CD4-positive, alpha-beta T cell treated with Interleukin-15 for 4 hours (primary cell): ENCODE measurements at places on chromosomes 5 and 9.

- no peak for DNase-seq
These were observed 28.9 kb downstream of the RXRA start for GRCh38 chr9:134355158-134355557.

DNA sequence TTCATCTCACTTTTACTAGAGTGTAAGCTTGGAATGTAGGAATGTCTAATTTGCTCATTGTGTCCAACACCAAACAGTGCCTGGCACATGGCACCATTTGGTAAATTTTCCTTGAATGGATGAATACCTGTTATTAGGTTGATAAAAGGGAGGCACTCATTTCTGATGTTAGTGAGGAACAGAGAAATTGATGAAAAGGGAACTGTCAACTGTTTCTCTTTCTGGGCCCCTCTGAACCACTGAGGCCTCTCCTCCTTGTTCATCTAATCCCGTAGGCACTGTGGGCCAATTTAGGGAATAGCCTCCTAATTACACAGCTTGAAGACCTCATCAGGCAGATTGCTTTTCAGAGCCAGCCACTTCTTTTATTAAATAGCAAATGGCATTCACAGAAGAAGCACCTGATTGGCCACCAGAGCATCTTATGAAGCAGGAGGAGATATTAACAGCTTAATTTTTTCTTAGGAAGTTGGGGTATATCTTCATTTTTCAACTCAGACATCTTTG is 22.6 kb downstream of the MRRF start:
- no peak for DNase-seq

- no peak for DNase-seq
These were observed 190.6 kb upstream of the C9orf72 start for GRCh38 chr9:27763831-27764230.

DNA sequence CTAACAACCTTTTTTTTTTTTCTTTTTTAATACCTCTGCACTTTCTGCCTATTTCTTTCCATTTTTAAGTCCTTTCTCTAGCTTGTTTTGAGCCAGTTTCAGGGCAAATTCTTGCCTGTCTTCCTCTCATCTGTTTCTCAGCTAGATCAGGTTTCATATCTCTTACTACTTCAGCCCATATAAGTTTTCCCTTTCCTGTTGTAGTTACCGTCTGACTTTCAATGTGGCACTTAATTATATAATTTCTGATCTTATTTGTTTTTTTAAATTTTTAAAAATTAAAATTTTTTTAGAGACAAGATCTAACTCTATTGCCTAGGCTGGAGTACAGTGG is 104.7 kb upstream of the ELL2 start:
- no peak for DNase-seq

- DNase-seq: no peak
These were observed 177.6 kb downstream of the DEPDC1B start for GRCh38 chr5:60522292-60522905.

- DNase-seq: no peak
These were observed 87.6 kb downstream of the ANKRD55 start for GRCh38 chr5:56145511-56145910.

- no peak for DNase-seq
These were observed 510.9 kb downstream of the ZNF608 start for GRCh38 chr5:124235576-124235975.

GRCh38 chr5:6902597-6902996 is 189.4 kb downstream of the TENT4A start:
- DNase-seq: no peak

DNA sequence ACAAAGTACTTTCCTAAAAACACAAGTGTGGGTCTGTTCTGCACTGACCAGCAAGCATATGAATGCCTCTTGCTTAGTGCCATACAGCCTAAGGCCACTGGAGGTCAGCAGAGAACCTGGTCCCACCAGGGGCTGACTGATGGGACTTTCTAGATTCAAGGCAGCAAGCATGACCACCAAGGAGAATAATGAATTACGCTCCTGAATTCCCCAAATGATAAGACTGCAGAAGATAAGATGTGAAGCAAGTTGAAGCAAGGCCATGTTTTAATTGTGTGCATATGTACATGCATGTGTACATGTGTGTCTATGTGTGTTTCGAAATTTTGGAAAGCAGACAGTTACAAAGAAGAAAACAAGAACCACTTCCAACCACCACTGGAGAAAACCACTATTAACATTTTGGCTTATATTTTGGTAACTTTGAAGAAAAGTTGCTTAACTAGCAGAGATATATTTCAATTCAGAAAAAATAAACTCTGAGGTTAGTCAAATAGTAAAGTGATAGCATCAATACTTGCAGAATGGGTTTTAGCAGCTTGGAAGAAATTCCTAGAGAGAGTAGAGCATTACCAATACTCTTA is 70.5 kb downstream of the ERP44 start:
- DNase-seq: peak; percentile 76

- peak; percentile 7 for DNase-seq
These were observed 729 bp upstream of the TMEM38B start for GRCh38 chr9:105693435-105694189.

DNA sequence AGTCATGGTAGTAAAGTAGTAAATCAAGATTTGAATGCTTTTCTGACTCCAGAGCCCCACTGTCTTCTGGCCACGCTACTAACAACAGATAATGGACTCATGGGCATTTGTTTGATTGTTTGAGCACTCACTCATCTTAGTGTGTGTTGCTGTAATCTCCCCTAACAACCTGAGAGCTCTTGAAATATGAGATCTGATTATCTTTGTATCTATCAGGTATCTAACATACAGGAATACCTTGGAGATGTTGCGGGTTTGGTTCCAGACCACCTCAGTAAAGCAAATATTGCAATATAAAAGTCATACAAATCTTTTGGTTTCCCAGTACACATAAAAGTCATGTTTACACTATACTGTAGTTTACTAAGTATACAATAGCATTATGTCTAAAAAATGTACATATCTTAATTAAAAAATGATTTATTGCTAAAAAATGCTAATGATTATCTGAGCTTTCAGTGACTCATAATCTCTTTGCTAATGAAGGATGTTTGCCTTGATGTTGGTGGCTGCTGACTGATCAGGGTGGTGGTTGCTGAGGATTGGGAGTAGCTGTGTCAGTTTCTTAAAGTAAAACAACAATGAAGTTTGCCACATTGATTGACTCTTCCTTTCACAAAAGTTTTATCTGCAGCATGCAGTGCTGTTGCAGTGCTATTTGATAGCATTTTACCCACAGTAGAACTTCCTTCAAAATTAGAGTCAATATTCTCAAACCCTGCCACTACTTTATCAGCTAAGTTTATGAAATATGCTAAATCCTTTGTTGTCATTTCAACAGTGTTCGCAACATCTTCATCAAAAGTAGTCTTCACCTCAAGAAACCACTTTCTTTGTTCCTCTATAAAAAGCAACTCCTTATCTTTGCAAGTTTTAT is 92.2 kb downstream of the ZNF462 start:
- DNase-seq: no peak

GRCh38 chr5:141172381-141173204 is at the start of gene PCDHB7:
Gene PCDHB7 (plus strand): TSS chr5:141172644. CDS start chr5:141172836, 192 bp downstream.
- DNase-seq: peak; percentile 15

GRCh38 chr5:150323092-150323491 is 20.4 kb upstream of the ARSI start:
- no peak for DNase-seq

DNA sequence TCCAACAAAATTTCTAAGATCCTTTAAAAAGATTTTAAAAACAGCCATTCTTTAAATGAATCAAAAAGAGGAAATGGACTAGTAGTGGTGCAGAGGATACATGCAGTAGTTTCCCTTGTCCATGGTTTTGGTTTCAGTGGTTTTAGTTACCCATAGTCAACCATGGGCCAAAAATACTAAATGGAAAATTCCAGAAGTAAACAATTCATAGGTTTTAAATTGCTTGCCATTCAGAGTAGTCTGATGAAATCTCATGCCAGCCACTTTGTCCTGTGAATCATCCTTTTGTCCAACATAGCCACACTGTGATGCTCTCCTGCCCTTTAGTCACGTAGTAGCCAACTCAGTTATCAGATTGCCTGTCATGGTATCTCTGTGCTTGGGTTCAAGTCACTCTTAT is 286.1 kb downstream of the ANXA1 start:
- no peak for DNase-seq

DNA sequence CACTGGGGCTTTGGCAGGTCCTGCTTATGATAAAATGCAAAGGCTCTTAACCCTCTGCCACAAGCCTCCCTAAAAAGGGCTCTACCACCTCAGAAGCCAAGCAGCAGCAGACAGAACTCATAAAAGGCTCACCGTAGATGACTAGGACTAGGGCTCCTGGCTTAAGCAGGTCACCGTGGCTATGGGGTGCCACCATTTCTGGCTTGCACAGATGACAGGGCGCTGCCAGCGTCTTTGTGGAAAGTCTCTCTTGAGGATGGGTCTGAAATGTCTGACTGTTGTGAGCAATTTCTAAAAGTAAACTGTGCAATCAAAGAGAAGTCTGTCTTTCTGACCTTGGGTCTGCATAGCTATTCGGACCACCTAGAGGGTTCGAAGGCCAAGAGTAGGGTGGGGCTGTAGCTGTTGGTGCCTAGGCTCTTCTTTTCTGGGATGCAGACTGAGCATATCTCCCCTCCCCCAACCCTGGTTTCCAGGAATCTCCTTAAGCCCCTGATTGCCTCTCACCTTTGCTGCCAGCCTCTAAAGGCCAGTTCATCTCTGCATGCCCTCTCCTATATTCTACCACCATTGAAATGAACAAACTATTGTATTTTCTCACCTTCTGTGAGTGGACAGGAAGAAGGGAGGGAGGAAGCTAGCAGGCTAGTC is 307.4 kb downstream of the ARHGAP26 start:
- no peak for DNase-seq

DNA sequence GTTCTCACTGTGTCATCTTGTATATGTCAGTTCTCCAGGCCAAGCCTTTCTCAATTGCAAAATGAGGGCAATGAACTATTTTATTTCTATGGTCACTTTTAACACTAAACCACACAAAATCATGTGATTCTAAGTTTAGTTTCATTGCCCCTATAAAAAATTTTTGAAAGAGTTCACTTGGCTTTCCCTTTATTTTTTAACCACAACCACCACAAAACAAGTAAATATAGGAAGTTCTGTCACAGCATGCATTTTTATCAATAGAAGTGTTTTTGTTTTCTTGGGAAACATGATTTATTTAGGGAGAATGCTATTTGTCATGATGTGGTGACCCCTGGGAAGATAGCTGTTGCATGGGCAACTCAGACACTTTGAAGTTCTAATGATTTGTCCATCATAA is 169.1 kb downstream of the CSNK1G3 start:
- DNase-seq: no peak

- DNase-seq: peak; percentile 88
These were observed 8.7 kb upstream of the SLC2A8 start for GRCh38 chr9:127388037-127388855.

- DNase-seq: no peak
These were observed 828.9 kb upstream of the ZNF608 start for GRCh38 chr5:125575171-125575890.

DNA sequence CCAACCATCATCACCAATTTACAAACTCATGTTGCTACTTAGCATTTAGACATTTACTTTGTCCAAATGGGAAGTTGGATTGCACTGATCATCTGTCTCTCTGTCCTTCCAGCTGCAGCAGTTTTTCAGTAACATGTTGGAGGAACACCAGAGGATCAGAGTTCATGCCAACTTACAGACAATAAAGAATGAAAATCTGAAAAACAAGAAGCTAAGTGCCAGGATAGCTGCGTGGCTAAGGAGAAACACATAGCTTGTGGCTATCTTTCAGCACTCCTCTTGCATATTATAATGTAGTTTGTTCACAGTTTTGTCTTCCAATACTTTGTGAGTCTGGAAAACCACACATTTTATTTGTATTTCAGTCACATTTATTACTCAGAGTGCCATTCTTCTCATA is 6.4 kb upstream of the ARL14EPL start:
- DNase-seq: no peak

DNA sequence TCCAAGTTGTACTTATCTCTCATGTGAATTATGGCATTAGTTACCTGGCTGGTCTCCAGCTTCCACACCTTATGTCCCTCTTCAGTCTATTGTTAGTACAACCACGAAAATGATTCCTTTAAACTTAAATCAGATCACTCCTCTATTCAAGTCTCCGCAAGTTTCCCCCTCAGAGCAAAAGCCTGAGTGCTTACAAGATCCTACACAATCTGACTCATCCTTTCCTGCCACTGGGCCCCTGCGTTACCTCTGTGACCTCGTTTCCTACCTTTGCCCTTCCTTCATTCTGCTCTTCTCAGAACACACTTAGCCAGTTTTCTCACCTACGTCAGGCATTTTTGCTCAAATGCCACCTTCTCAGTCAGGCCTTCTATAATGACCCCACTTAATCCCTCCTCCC is 45.1 kb upstream of the GLIS3 start:
- no peak for DNase-seq

DNA sequence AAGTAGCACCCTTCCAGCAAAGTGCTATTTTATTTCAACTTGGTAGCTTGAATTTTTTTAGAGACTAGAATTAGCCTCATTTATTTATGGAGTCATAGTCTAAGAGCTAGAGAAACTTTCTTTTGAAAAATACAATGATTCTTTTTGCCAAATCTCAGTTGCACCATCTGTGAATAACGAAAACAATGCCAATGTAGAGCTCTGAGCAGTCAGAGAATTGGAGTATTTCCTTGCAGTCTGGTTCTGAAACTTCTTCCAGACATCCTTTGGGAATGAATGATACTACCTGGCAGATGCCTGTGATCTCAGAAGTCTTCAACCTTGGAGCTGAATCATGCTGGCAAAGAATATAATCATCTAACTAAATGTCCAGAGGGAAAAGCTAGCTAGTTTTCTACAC is 511.5 kb upstream of the CYLC2 start:
- no peak for DNase-seq

GRCh38 chr5:32443541-32444430 is 754 bp downstream of the ZFR start:
- DNase-seq: peak; percentile 39

DNA sequence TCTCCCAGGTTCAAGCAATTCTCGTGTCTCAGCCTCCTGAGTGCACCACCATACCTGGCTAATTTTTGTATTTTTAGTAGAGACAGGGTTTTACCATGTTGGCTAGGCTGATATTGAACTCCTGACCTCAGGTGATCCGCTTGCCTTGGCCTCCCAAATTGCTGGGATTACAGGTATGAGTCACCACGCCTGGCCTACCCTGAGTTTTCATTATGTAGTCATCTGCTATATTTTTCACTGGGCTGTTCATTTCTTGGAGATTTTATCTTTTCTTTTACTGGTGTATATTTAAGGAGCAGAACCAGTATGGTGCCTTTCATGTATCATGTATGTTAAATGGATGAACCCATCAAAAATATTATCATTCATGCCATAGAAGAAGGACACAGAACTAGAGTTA is 377.0 kb upstream of the ACTBL2 start:
- no peak for DNase-seq

- DNase-seq: no peak
These were observed 8.1 kb downstream of the CCDC180 start for GRCh38 chr9:97315550-97315949.
